ENCODE measurements at places on chromosomes 4 and X. TPM values are rescaled to one million over a fixed set of nuclear protein-coding genes. Genes with fewer than 3 reads are reported as not detected.

GRCh38 chr4:29220761-29221160, 1499.4 kb upstream of the PCDH7 start:
- H3K27ac ChIP-seq: no peak overlapping the region
- no peak for DNase-seq
- H3K27me3 ChIP-seq: no peaks in the 10 kb centered on the region
- H3K4me1 ChIP-seq: no peaks in the 10 kb centered on the region
- no peaks in the 10 kb centered on the region for H3K36me3 ChIP-seq

GRCh38 chrX:21838937-21839333, 482 bp upstream of the MBTPS2 start:
- no peaks in the 10 kb centered on the region for H3K27me3 ChIP-seq
- peak overlapping the region; percentile 82 for H3K27ac ChIP-seq
- no peaks in the 10 kb centered on the region for H3K36me3 ChIP-seq
- no peak for DNase-seq
- peaks cover 21% of the 10 kb centered on the region for H3K4me1 ChIP-seq

- no peak overlapping the region for H3K27ac ChIP-seq
- no peaks in the 10 kb centered on the region for H3K27me3 ChIP-seq
- H3K4me3 ChIP-seq: no peak overlapping the region
- H3K36me3 ChIP-seq: no peaks in the 10 kb centered on the region
Observed at GRCh38 chrX:20663336-20663735, 396.6 kb upstream of the RPS6KA3 start.

DNA sequence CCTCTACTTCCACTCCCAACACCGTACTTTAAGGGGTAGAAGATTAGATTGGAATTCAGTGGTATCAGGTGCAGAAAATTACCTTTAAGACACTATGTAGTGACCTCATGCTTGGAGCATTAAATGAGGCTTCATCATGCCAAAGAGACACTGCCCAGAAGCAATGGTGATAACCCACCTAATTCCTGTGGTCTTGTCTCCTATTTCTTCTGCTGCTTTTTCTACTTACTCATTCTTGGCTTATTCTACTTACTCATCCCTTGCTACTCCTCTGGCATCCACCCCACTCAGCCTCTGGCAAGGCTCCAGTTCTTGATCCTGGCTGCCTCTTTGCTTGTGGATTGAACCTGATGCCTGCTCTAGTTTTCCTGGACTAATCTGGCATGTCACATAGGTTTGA, 62.3 kb upstream of the ADAMTS3 start:
- H3K36me3 ChIP-seq: no peaks in the 10 kb centered on the region
- H3K27ac ChIP-seq: no peak overlapping the region
- no peaks in the 10 kb centered on the region for H3K27me3 ChIP-seq
- H3K4me3 ChIP-seq: no peak overlapping the region
- H3K4me1 ChIP-seq: no peaks in the 10 kb centered on the region

GRCh38 chrX:23736030-23736429, 7.0 kb downstream of the ACOT9 start:
- no peaks in the 10 kb centered on the region for H3K4me1 ChIP-seq
- no peaks in the 10 kb centered on the region for H3K27me3 ChIP-seq
- no peak for DNase-seq
- no peak overlapping the region for H3K27ac ChIP-seq

- DNase-seq: no peak
- peaks cover 10% of the 10 kb centered on the region for H3K4me1 ChIP-seq
- no peaks in the 10 kb centered on the region for H3K36me3 ChIP-seq
Observed at GRCh38 chr4:113106108-113106507, 56.7 kb downstream of the ANK2 start.

DNA sequence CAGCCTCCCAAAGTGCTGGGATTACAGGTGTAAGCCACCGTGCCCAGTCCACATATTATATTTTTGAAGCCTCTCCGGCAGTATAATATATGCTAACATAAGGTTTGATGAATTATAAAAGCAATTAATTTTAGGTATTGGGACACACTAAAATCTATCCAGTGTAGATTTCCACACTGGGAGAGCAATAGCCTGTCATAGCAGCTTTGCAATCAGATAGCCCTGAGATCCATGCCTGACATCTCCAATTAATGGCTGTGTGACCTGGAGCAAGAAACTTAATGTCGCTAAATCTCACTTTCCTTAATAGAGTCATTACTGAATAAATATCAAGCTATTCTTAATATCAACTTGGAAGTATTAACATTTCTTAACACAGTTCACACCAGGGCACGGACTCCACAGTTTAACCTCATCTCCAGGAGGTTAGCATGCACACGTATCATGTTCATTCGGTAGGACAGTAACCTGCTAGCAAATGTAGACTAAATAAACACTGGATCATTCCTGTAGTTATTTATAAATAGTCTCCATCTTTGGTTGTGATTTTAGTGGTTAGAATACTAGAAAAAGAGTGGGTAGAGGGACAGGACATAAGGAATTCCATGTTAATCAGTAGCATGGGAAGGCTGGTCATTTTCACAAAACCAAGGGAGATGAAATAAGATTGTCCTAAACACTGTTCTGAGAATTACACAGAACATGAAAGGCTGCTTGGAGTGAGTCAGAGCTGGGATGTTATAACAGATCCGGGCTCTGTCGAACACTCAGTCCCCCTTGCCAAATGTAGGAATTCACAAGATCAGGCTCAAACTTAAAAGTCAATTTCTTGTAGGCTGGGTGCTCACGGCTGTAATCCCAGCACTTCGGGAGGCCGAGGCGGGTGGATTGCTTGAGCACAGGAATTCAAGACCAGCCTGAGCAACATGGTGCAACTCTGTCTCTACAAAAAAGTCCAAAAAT, 254.7 kb downstream of the PALLD start:
- no peaks in the 10 kb centered on the region for H3K4me1 ChIP-seq
- peak; percentile 9 for DNase-seq
- H3K27me3 ChIP-seq: no peaks in the 10 kb centered on the region
- no peak overlapping the region for H3K27ac ChIP-seq
- no peaks in the 10 kb centered on the region for H3K36me3 ChIP-seq

DNA sequence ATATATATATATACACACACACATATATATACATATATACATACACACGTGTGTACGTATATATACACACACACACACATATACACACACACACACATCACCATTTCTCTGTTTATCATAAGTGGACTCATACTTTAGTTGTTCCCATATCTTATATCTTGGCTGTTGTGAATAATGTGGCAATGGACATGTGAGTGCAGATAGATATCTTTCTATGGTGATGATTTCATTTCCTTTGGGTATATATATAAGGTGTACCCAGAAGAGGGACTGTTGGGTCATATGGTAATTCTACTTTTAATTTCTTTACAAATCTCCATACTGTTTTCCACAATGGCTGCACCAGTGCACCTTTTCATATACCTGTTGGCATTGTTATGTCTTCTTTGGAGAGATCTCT, 105.9 kb downstream of the LARP1B start:
- no peaks in the 10 kb centered on the region for H3K27me3 ChIP-seq
- DNase-seq: no peak
- H3K4me1 ChIP-seq: peaks cover 18% of the 10 kb centered on the region
- no peak overlapping the region for H3K27ac ChIP-seq
- H3K4me3 ChIP-seq: no peak overlapping the region

DNA sequence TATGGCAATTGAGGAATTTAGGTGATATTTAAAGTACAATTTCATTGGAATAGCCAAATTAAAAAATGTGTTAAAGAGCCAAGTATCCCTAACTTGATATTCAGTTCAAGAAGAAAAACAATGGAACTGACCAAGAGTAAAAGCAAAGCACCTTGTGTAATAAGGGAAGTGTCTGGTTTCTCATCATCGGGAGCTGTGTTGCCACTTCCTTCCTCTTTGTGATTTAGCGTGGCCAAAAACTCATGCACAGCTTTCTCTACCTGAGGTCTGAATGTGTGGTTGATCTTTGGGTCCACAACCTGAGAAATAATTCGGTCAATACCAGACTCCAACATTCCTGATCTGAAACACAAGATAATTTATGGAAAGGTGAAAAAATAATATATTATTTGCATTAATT, 12.4 kb downstream of the BOD1L1 start:
- DNase-seq: no peak
- no peak overlapping the region for H3K4me3 ChIP-seq
- peaks cover 5% of the 10 kb centered on the region for H3K36me3 ChIP-seq
- no peak overlapping the region for H3K27ac ChIP-seq
- H3K27me3 ChIP-seq: no peaks in the 10 kb centered on the region

GRCh38 chrX:75118296-75118695, 37.8 kb downstream of the ABCB7 start:
- H3K27ac ChIP-seq: no peak overlapping the region
- no peaks in the 10 kb centered on the region for H3K27me3 ChIP-seq
- no peaks in the 10 kb centered on the region for H3K4me1 ChIP-seq
- H3K4me3 ChIP-seq: no peak overlapping the region
- no peaks in the 10 kb centered on the region for H3K36me3 ChIP-seq

- H3K4me3 ChIP-seq: no peak within 1 kb of the TSS
- no peak within 1 kb of the TSS for H3K27ac ChIP-seq
- no peaks in the 10 kb centered on the region for H3K27me3 ChIP-seq
- H3K36me3 ChIP-seq: no peaks in the 10 kb centered on the region
- H3K4me1 ChIP-seq: no peaks in the 10 kb centered on the region
Observed at GRCh38 chr4:4226606-4227438, at the start of gene OTOP1. Gene OTOP1 (minus strand): TSS chr4:4226929. CDS start chr4:4226864, 65 bp downstream.

DNA sequence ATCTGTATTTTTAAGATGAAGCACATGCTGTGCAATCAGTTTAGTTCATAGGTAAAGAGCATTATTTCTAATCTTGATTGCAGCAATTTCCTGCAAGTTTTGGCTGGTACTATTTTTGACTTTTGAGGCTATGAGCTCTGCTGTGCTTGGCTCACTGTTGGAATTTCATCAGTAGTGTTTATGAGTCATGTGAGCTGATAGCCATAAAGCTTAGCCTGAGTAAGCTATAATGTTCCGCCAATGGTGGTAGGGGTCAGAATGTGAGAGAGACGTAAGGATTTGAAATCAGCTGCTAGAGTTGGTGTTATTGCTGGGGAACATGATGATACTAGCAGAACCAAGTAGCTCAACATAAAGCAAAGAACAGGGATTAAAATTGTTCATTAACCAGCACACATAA, 590.9 kb upstream of the GNPDA2 start:
- no peak overlapping the region for H3K4me3 ChIP-seq
- no peaks in the 10 kb centered on the region for H3K27me3 ChIP-seq
- no peak overlapping the region for H3K27ac ChIP-seq
- no peak for DNase-seq
- no peaks in the 10 kb centered on the region for H3K4me1 ChIP-seq

GRCh38 chrX:68299898-68300297, 133.4 kb downstream of the OPHN1 start:
- no peaks in the 10 kb centered on the region for H3K4me1 ChIP-seq
- H3K36me3 ChIP-seq: no peaks in the 10 kb centered on the region
- H3K27me3 ChIP-seq: no peaks in the 10 kb centered on the region
- DNase-seq: no peak
- H3K4me3 ChIP-seq: no peak overlapping the region

GRCh38 chrX:119655125-119655524, 37.8 kb downstream of the SEPTIN6 start:
- H3K4me3 ChIP-seq: no peak overlapping the region
- no peak overlapping the region for H3K27ac ChIP-seq
- H3K27me3 ChIP-seq: no peaks in the 10 kb centered on the region
- no peak for DNase-seq

DNA sequence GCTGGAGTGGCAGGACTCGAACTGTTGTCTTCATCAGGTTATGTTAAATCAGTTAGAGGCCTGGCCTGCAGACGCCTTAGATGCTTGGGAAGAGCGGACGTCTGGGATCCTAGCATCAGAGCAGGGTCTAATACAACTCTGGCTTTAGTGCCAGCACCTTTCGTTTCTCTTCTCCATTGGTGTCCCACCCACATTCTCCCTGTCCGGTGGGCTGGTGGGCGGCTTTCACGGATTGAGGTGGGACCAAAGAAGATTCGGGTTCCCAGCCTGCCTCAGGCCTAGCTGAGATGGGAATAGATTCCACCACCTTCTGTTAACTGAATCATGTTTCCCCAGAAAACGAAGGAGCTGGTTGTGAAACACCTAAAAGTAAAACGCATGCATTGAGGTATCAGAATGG, 939 bp downstream of the PDK3 start:
- H3K4me3 ChIP-seq: peak overlapping the region; percentile 27
- H3K4me1 ChIP-seq: peaks cover 8% of the 10 kb centered on the region
- H3K27ac ChIP-seq: no peak overlapping the region
- no peaks in the 10 kb centered on the region for H3K27me3 ChIP-seq

GRCh38 chr4:3263053-3263875, 14.3 kb downstream of the MSANTD1 start:
- H3K36me3 ChIP-seq: no peaks in the 10 kb centered on the region
- peaks cover 3% of the 10 kb centered on the region for H3K4me1 ChIP-seq
- no peak overlapping the region for H3K27ac ChIP-seq
- no peak for DNase-seq

GRCh38 chr4:172819353-172819752, 349.3 kb upstream of the GALNT7 start:
- no peak for DNase-seq
- no peaks in the 10 kb centered on the region for H3K36me3 ChIP-seq
- H3K4me1 ChIP-seq: peaks cover 6% of the 10 kb centered on the region
- no peak overlapping the region for H3K27ac ChIP-seq
- H3K27me3 ChIP-seq: no peaks in the 10 kb centered on the region
- H3K4me3 ChIP-seq: no peak overlapping the region

GRCh38 chrX:68072041-68072440, 361.3 kb downstream of the OPHN1 start:
- H3K27ac ChIP-seq: no peak overlapping the region
- no peaks in the 10 kb centered on the region for H3K4me1 ChIP-seq
- no peak overlapping the region for H3K4me3 ChIP-seq
- no peaks in the 10 kb centered on the region for H3K27me3 ChIP-seq
- no peaks in the 10 kb centered on the region for H3K36me3 ChIP-seq

GRCh38 chr4:41512136-41512535, 25.8 kb upstream of the LIMCH1 start:
- H3K27ac ChIP-seq: no peak overlapping the region
- H3K36me3 ChIP-seq: no peaks in the 10 kb centered on the region
- DNase-seq: no peak
- H3K27me3 ChIP-seq: no peaks in the 10 kb centered on the region
- no peaks in the 10 kb centered on the region for H3K4me1 ChIP-seq

- no peaks in the 10 kb centered on the region for H3K4me1 ChIP-seq
- H3K27me3 ChIP-seq: no peaks in the 10 kb centered on the region
- H3K27ac ChIP-seq: no peak overlapping the region
- H3K4me3 ChIP-seq: no peak overlapping the region
- H3K36me3 ChIP-seq: no peaks in the 10 kb centered on the region
- DNase-seq: no peak
Observed at GRCh38 chr4:41067369-41067768, 147.0 kb downstream of the APBB2 start.

- H3K4me1 ChIP-seq: peaks cover 21% of the 10 kb centered on the region
- H3K27me3 ChIP-seq: no peaks in the 10 kb centered on the region
- H3K27ac ChIP-seq: peak overlapping the region; percentile 0
- no peak for DNase-seq
Observed at GRCh38 chr4:138104284-138104680, 137.9 kb downstream of the SLC7A11 start.

PNPLA4 gene
- 5.7 TPM for total RNA-seq

EREG gene
- total RNA-seq: not detected

WDR19 gene
- 84.0 TPM for total RNA-seq

NAT8L gene
- 18.8 TPM for total RNA-seq

ARHGAP36 gene
- total RNA-seq: not detected

PF4V1 gene
- not detected for total RNA-seq

RBM46 gene
- not detected for total RNA-seq

AP1S2 gene
- 11.7 TPM for total RNA-seq

MXRA5 gene
- 3.3 TPM for total RNA-seq

PABPC5 gene
- total RNA-seq: not detected
